Large intestine (tissue), 12 donors: ENCODE measurements at places on chromosomes 16 and 17. TPM values are rescaled to one million over a fixed set of nuclear protein-coding genes. Genes with fewer than 3 reads are reported as not detected.
A peak's percentile ranks its signal among the peaks of the same experiment; 100 is the strongest.

Gene CDYL2
- 5.1 TPM for polyA plus RNA-seq

DNA sequence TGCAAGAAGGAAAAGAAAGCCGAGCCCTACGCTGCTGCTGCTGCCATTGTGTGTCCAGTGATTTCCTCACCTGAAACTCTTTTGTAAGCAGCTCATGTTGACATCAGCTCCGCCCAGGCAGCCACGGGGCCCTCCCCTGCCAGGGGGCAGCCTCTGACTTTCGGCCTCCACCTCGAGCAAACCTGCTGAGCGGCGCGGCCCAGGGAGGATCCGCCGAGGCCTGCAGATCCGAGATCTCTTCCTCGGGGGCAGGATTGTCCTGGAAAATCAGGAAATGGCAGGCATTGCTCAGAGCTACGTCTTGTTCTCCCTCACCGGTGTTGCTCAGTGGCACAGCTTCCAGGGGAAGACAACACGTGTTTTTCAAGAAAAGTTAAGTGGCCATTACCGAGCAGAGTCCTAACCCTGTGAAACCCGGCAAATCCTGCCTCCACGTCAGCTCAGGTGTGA is 35.6 kb upstream of the ZNF750 start:
- DNase-seq: peak; percentile 81

DNA sequence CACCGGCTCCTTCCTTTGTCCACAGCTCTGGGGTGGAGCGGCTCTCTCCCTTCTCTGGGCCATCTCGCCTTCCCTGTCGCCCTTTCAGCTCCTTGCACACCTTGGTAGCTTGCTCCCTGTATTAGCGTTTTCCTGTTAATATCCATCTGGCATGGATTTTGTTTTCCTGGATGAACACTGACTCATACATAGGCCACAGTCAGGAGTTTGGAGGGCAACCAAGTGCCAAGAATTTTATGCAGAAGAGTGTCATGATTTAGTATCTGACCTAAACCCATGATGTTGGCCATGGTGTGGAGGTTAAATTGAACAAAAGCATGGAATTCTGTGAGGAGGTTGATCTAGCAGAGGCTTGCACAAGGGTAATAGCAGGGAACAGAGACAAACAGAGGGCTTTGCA is 180.9 kb downstream of the AIPL1 start:
- no peak for DNase-seq

- no peak for DNase-seq
Measured at GRCh38 chr16:19522397-19522732, 467 bp upstream of the GDE1 start.

- no peak for DNase-seq
Measured at GRCh38 chr17:40961591-40961990, 5.2 kb downstream of the KRT39 start.

- DNase-seq: peak; percentile 19
Measured at GRCh38 chr16:83887080-83887479, 11.8 kb upstream of the MLYCD start.
